Activated naive CD8-positive, alpha-beta T cell treated with anti-CD3 and anti-CD28 coated beads for 36 hours (primary cell): ENCODE measurements at places on chromosomes 2 and 18. TPM values are rescaled to one million over a fixed set of nuclear protein-coding genes. Genes with fewer than 3 reads are reported as not detected.

ERMN gene
- total RNA-seq, result 2.0 TPM

FSHR gene
- total RNA-seq, result not detected

GRP gene
- total RNA-seq, result not detected

UGT1A4 gene
- total RNA-seq, result not detected

CCDC74B gene
- total RNA-seq, result 0.72 TPM

INHBB gene
- total RNA-seq, result not detected

RAMP1 gene
- total RNA-seq, result 0.25 TPM

CD302 gene
- 0.37 TPM for total RNA-seq

AGXT gene
- not detected for total RNA-seq

CDH20 gene
- total RNA-seq, result 0.20 TPM

TRIM43 gene
- not detected for total RNA-seq

DNA sequence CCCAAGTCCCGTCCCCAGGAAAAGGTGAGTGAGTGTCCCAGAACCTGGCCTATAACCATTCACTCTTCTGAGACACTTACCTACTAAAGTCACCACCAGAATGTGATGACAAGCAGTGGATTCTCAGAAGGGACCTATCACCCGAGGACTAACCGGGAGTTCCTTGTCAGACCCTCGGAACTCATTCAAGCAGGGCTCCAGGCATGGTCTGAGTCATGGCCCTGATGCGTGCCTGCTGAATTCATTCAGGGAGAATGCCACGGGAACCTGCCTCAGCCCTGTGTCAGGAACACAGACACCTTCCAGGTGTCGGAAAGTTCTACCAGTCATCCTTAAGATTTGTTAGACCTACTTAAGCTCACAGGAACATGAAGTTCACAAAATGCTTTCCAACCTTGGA lies 29.8 kb downstream of the ALPK2 start:
- DNase-seq, result no peak

- no peak for DNase-seq
Measured at GRCh38 chr18:55346961-55347740, 240.8 kb downstream of the TCF4 start.

- DNase-seq, result peak; percentile 29
Measured at GRCh38 chr2:233142355-233142897, 82.3 kb downstream of the INPP5D start.

DNA sequence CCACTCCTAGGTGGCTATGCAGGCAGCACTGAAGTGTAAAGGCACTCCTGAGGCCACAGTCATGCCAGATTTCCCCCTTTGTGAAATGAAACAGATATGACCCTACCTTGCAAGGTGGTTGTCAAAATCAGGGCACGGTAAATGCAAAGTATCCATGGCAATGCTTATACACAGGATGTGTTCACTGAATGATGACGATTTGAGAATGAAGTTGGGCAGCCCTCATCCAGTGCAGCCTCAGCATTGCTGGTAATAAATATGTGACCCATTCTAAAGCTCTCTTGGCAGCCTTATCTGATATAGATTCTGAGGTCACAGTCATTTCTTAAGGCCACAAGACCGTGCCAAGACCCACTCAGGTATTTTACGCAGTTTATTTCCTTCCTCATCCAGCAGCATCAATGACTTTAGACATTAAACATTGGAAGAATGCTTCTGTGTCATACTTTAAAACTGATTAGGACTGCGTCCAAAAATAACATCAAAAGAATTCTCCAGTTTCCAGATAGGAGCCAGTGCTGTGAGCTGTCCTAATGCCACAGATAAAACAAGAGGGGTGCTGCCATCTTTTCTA lies 125.5 kb upstream of the SERTAD2 start:
- no peak for DNase-seq

- no peak for DNase-seq
Measured at GRCh38 chr2:235847576-235847975, 320.6 kb downstream of the GBX2 start.

GRCh38 chr18:73274812-73275621 lies 407.2 kb upstream of the NETO1 start:
- no peak for DNase-seq

- DNase-seq, result no peak
Measured at GRCh38 chr2:184530239-184530638, 68.1 kb upstream of the ZNF804A start.

DNA sequence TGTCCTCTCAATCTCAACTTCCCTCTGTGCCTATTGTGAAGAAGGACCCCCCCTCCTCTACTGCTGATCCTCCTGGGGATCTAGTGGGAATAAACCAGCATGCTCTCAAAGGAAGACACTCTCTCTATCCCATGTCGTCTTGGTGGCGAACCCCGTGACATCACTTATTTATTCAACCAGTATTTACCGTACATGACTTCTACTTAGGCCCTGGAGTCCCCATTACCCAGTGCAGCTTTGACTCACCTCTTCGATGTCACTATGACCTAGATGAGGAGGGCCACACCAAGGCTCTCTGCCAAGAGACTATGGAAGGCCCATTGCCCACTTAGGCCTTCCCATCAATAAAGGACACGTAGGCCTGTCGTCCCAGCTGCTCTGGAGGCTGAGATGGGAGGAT lies 16.7 kb downstream of the ASPRV1 start:
- DNase-seq, result no peak

- no peak for DNase-seq
Measured at GRCh38 chr18:35110554-35111485, 69.6 kb downstream of the MAPRE2 start.

GRCh38 chr2:71941726-71942525 lies 205.7 kb downstream of the CYP26B1 start:
- no peak for DNase-seq

DNA sequence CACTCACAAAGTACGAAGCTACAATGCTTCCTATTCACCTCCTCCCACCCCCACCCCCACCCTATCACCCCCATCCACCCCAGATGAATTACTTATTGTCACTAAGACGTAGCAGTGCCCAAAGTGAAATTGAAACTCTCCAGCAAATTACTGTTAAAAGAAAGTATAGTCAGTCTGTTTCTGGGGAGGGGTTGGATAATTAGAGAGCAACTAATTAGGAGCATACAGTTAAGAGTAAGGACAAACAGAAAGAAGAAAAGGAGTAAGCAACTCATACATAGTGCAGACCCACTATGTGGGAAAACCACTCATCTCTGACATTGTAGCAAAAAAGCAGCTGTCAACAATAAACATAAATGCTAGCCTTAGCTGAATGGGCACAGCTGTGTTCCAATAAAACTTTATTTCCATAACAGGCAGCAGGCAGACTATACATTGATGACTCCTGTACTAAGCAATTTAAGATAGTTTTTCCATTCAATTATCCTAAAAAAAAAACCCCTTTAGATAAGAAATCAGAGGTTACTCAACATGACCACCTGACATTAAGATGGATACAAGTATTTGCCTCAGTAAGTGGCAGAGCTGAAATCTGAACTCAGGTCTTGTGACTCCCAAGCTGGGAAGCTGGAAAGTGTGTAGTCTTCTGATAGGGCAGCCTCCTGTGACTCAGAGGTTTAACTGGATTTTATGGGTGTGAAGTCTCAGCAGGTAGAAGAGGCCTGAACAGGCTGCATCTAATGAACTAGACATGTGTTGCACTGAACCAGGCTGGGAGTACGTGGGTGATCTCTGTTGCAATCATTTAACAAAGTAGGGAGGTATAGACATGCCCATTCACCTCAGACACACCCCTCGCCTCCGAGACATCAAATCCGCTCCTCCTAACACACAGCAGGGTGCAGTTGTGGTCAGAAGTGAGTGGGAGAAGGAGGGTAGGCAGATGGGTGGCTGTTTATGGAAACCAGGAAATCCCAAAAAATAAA lies 171.8 kb upstream of the KLF7 start:
- DNase-seq, result no peak

DNA sequence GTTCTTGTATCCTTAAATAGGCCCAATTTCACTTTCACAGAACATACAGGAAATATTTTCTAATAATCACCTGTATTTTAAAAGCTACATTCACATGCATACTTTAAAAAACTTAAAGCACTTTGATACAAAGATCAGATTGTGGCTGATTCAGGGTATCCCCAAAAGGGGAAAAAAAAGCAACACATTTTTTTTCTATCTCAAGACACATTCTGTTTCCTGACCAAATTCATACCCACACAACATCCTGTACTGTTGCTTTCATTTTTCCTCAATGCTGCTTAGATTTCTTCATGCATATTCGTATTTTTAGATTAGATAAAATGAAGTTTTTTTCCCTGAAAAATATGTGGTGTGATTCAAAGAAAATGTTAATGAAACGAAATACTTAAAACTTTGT lies 122.5 kb downstream of the TMEFF2 start:
- DNase-seq, result no peak

DNA sequence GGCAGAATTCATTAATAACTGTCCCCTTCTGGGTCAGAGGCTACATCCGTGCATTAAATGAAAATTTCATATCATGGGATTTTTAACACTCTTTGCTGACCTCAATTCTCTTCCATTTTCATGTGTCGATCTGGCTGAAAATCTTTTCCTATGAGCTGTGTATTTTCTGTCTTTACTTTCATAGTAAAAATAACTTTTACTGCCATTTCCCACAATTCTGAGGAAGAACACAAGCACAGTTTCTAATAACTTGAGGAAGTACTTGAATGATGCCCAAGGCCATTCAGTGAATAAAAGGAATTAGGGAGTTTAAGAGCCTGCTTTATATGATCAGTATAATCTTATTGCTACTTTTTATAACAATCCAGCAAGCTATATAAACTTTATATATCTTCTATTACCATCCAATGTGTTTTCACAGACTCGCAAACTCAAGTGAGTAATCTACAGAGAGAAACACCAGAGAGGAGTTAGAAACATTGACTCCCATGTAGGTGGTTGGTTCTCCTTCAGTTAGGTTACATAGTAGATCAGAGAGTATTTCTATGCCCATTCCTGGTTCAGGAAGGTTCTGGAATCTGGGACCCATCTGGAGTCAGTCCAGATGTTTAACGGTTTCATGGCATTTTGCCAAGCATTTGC lies 340.0 kb downstream of the FBXO15 start:
- no peak for DNase-seq

DNA sequence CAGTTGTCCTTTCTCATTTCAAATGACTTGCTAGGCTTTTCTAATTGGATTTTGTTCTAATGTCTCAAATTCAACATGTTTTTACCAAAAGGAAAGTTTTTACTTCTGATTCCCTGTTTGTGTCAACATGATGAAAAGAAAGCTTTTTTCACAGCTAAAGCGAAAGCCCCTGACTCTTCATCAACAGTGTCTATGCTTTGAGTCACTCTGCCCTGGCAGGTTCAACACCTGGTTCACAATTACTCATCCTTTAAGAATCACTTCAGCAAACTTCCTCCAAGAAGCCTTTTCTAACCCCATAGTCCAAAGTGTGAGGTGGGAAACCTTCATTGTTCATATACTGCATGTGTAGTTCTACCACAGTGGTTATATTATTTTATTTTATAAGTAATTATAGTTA lies 7.6 kb upstream of the DSG2 start:
- no peak for DNase-seq

- DNase-seq, result no peak
Measured at GRCh38 chr2:176039375-176039774, 37.3 kb upstream of the LNPK start.
